ENCODE measurements at places on chromosomes 3 and 15. TPM values are rescaled to one million over a fixed set of nuclear protein-coding genes. Genes with fewer than 3 reads are reported as not detected.

Gene PLCB2
- total RNA-seq = 4.2 TPM

Gene USP13
- total RNA-seq = 9.4 TPM

Gene CMTM7
- total RNA-seq = 12.3 TPM

Gene GRM2
- total RNA-seq = 0.13 TPM

Gene CISH
- 12.7 TPM for total RNA-seq

Gene GABRB3
- total RNA-seq = 0.98 TPM

Gene CD200R1
- total RNA-seq = 1.8 TPM

Gene FAM174B
- 24.0 TPM for total RNA-seq

Gene TSEN2
- 9.2 TPM for total RNA-seq

Gene ADGRG7
- not detected for total RNA-seq

Gene CD200
- 2.7 TPM for total RNA-seq

- no peak for DNase-seq
Measured at GRCh38 chr3:195388380-195388779, 54.4 kb downstream of the ACAP2 start.

- no peak for DNase-seq
Measured at GRCh38 chr3:140018556-140018955, 83.6 kb downstream of the CLSTN2 start.

- DNase-seq = no peak
Measured at GRCh38 chr3:86245360-86245759, 745.6 kb downstream of the VGLL3 start.

DNA sequence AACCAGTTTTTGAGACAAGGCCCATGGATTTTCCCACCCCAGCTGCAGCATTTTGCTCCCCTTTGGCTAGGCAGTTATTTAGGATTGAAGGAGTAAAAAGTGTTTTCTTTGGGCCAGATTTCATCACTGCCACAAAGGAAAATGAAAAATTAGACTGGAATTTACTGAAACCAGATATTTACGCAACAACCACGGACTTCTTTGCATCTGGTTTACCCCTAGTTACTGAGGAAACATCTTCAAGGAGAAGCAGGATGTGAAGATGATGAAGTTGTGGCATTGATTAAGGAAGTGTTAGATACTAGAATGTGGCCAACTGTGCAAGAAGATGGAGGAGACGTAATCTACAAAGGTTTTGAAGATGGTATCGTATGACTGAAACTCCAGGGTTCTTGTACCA, 165.2 kb upstream of the MYRIP start:
- DNase-seq = no peak

DNA sequence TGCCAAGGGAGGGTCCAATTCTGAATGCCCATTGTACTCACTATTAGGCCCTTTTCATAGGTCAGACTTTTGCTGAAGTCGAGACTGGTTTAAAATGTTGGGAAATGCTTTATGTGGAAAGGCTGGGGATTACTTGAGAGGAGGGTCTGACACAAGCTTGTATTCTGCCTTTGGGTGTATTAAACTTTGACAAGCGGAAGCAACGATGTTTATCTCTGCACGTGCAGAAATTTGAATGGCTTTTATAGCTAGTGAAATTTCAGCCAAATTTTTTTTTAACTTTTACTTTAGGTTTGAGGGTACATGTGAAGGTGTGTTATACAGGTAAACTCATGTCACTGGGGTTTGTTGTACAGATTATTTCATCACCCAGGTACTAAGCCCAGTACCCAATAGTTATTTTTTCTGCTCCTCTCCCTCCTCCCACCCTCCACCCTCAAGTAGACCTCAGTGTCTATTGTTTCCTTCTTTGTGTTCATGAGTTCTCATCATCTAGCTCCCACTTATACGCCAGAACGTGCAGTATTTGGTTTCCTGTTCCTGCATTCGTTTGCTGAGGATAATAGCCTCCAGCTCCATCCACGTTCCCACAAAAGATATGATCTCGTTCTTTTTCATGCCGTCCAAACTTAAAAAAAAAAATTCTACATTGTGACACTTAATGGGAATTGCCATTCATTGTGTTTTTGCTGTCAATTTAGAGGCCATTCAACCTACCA, 223.0 kb upstream of the BHLHE40 start:
- no peak for DNase-seq

DNA sequence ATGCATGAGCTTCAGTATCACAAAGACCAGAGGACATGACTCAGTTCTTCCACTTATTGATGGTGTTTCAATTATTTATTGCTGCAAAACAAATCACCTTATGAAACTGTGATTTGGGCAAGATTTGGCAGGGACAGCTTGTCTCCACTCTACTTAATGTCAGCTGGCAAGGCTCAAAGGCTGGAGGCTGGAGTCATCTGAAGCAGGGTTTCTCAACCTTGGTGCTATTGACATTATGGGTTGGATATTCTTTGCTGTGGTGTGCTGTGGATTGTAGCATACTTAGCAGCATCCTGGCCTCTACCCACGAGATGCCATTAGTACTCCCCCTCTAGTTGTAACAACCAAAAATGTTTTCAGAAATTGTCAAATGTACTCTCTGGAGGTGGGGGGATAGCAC, 138.8 kb upstream of the PEX5L start:
- no peak for DNase-seq

DNA sequence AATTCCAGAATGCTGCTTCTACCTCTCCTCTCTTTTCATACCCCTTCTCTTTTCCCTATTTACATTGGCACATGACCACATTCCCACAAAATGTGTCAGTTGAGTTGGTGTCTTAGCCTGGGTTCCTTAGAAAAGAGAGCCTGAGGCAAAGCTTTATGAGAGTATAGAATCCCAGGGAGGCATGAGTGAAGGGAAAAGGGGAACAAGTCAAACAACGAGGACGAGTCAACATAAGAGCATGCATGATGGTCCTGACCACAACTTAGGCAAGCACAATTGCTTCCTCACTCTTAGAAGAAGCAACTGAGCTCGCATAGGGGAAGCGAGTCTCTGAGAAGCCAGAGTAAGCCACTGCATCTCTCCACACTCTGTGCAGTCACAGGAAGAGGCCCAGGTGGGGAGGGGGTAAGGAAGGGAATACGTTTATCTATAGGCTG, 15.4 kb upstream of the ZNF774 start:
- no peak for DNase-seq

GRCh38 chr3:168405288-168405687, 309.6 kb upstream of the GOLIM4 start:
- no peak for DNase-seq

GRCh38 chr15:58037723-58038301, 27.7 kb downstream of the ALDH1A2 start:
- DNase-seq = no peak

DNA sequence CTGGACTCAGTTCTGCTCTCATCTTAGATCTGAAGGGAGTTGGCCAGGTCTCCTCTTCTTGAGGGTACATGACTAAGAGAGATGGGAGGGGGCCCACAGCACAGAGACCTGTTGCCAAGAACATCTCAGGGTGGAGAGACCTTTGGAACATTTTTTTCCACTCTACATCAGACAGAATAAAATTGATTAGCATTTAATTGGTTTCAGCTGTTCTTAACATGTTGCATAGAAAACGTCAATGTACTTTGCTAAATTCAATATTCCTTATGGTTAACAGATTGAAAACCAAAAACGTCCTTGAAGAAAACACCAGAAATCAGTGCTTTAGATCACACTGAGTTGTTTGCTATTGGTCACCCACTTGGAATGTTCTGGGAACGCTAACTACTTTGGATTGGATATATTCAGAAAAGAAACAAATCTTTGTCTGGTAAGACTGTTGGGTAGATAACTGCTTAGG, 36.4 kb upstream of the FSTL1 start:
- peak; percentile 38 for DNase-seq

- DNase-seq = no peak
Measured at GRCh38 chr3:61605589-61606175, 44.3 kb downstream of the PTPRG start.

DNA sequence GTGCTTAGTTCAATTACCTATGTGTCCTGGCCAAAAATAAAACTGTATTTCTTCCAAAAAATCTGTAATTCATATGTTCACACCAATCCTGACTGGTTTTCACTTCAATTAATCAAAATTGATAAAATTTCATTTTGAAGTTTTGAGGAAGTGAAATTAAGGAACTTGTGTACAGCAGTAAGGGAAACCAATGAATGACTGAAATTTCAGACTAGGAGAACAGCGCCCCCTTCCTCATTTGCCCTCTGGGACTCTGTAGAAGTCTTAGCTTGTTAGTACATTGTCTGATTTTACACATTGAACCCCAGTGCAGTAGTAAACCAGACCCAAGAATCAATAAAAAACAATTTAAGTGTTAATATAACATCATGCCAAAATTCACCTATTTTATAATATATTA, 495.3 kb upstream of the AGTR1 start:
- DNase-seq = no peak

DNA sequence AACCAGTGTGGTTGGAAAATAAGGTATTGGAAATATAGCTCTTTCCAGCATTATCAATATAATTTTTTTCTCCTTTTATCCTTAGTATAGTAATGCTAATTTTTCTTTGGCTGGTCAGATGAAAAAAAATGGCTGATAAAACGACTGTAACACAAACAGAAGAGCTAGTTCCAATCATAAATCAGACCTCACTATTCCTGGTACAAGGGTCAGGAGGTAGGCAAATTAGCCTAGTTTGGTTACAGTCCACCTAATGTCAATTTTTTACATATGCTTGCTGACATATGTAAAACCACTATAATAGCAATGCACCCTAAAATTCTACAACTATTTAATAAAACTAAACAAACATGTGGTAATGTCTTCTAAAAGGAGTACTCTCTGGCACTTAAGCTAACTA, 19.9 kb upstream of the VPS39 start:
- no peak for DNase-seq

GRCh38 chr15:68786753-68787152, 33.9 kb downstream of the ANP32A start:
- no peak for DNase-seq

- DNase-seq = peak; percentile 68
Measured at GRCh38 chr3:45226206-45226915, at the start of gene TMEM158. TMEM158 (minus strand) TSS chr3:45226287; CDS start chr3:45226027, 260 bp downstream.

DNA sequence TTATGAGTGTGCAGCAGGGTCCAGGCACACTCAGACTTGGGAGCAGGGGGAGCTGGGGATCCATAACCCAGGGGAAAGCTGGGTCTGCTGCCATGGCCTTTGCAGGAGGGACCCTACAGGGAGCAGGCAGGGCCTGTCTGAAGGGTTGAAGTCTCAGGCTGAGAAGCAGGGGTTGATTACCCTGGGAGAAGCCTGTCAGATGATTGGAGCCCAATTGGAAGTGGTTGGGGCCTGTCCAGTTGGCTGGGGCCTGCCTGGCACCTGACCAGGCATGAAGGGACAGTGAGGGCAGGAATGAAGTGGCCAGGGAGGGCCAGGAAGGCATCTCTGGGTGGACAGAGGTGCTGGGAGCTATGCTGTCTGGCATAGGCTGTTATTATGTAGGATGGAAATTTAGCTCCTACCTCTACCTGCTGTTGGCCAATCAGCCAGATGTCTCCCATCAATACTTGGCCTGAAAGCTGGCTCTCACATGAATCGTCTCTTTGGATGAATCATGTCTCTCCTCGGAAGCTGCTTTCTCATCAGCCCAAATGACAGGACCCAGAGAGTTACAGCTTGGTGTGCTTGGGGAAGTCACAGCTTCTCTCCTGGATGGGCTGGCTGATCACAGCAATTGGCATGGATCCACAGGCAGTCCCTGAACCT, 27.4 kb upstream of the SLCO2A1 start:
- no peak for DNase-seq

DNA sequence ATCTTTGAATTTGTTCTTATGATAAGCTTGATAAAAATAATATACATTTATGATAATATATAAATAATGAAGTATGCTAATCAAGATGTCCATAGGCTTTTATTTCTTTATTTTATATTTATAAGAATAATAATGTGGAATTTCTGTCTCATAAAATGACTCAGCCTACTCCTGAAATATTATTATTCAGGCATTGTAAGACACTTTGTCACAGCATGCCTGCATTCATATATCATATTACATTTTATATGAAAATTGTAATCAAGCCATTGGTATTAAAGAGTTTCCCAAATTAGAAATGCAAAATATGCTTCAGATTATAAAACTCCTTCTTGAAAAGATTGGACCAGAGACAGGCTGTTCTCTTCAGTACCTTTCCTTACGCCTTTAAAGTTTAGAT, 1303.7 kb upstream of the CADM2 start:
- no peak for DNase-seq

DNA sequence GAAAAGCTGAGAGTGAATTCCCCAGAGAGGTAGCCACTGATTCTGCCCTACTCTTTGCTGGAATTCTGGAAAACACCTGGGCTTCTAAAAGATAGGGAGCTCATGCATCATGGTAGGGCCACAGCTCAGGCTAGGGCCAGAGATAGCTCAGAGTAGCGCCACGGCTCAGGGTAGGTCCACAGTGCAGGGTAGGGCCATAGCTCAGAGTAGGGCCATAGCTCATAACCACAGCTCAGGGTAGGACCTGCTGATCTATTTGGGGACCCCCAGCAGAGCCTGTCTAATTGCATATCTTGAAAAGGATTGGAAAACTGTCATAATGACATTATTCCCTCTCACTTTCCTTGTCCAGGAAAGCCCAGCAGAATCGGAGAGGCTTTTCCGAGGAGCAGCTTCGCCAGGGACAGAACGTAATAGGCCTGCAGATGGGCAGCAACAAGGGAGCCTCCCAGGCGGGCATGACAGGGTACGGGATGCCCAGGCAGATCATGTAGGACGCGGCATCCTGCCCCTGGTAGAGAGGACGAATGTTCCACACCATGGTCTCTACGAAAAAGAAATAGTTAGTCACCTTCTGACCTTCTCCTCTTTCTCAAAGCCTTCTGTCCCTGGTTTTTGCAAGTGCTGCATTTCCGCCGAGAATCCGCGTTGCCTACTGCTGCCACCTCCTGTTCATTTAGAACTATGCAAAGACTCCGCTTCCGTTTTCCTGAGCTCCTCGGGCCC, 14.5 kb downstream of the TAGLN3 start:
- peak; percentile 44 for DNase-seq
